ENCODE measurements at places on chromosomes 5 and 9. TPM values are rescaled to one million over a fixed set of nuclear protein-coding genes. Genes with fewer than 3 reads are reported as not detected.
A peak's percentile ranks its signal among the peaks of the same experiment; 100 is the strongest.

DNA sequence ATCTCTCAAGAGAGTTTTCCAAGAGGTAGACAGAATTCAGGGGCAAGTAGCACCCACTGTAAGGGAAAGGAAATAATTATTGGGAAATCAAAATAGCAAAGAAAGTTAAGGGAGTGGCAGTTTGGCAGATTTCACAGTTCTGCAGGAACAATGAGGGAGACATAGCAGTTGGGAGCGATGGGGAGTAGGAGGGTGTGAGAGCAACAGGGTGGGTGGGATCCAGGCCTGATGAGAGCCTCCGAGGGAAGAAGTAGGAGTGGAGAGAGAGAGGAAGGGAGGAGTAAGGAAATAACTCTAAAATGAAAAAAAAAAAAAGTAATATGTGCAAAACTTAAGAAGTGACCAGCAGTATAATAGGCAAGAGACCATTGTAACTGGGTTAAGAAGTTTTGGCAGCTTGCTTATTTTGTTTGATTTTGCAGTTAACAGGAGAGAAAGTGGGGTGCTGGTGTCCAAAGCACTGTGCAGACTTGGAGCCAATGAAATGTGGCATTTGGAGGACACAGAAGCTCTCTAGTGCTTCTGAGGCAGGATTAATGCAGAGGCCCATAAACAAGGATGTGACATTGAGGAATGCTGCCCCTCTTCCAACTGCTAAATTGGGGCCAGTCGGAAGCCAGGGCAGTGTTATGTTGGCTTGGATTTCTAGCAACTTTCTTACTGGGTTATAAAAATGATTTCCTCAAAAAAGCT is 10.2 kb downstream of the TNFAIP8 start:
- no peak for DNase-seq

GRCh38 chr5:129724647-129725046 is 23.2 kb upstream of the MINAR2 start:
- no peak for DNase-seq

Gene AHRR
- 1.6 TPM for total RNA-seq

DNA sequence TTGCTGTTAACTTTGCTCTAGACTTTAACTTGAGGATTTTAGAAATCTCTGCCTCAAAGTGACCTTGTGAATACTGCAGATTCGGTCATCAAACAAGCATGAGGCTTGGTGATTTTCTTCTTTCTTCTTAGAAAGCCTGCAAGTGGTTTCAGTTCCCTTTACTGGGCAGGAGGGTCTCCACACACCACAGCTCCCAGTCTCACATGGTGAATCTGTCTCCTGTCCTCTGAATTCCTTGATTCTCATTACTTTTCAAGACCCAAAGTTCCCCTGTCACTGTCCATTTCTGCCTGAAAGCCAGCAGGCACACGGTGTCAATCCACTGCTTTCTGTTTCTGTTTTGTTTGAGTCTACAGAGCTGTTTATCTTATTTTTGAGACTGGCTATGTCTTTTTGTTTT is 14.1 kb downstream of the HSPB3 start:
- DNase-seq: no peak

DNA sequence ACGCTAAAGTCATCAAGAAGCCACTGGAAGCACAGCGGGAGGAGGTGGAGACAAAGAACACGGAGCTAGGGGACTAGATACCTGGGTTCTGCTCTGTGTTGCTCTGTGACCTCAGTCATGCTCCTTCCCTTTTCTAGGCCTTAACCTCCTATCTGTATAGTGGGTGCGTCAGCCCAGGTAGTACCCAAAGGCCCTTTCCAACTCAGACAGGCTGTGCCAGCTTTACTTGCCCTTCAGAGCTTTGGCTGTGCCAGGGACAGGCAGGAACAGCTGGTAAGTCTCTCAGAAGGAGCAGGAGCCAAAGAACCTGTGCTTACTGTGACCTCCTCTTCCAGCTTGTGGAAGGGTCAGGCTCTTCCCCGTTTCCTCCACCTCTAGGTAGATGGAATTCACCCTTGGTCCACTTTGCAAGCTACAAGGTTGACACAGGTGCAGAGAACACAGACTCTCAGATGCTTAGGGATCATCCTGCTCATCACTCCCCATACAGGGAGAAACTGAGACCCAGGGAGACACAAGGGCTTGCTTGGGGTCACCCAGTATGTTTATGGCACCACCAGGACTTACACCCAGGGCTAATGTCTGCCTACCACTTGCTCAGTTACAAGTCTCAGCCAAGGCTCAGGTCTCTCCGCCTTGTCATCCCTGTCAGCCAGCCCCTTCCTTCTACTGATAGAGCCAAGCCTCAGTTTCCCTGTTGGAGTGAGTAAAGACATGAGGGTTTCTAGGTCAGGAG is 1.7 kb downstream of the CCDC69 start:
- no peak for DNase-seq

DNA sequence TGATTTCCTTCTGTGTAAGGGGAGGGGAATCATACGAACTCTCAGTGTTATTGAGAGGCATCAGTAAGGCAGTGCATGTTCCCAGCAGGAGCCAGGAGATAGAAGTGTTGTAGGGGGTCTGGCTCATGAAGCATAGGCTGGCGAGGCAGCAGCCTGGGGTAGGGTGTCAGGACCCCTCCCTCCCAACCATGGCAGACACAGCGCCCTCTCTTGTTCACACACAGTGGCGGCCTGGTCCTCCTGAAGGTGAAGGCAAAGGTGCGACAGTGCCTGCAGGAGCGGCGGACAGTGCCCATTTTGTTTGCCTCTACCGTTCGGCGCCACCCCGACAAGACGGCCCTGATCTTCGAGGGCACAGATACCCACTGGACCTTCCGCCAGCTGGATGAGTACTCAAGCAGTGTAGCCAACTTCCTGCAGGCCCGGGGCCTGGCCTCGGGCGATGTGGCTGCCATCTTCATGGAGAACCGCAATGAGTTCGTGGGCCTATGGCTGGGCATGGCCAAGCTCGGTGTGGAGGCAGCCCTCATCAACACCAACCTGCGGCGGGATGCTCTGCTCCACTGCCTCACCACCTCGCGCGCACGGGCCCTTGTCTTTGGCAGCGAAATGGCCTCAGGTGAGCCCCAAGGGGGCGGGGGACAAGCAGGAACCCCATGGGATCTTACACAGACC is 4.7 kb downstream of the SLC27A4 start:
- DNase-seq: no peak

DNA sequence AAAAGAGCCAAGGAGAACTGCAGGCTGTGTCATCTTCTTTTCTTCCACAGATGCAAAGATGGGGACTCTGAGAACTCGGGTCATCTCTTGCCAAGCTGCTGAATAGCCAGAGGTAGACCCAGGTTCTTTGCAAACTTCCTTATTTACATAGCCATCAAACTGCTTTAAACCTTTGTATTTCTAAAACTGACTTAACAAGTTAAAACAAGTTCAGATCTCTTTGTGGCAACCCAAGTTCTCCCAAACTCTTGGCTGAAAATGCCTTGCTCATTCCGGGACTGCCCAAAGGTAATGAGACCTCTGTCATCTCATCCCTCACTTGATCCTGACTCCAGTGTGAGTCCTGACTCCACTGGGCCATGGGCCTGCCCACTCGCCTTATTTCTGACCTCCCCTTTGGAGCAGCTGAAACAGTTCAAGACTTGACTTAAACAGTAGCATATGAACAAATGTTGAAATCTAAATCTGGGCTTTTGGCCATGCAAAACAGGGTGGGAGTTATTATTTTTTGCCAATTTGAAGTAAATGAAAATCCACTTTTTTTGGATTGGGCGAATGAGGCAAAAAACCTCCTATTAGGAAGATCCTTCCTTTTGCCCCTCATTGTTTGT is 50.6 kb downstream of the FBXL7 start:
- no peak for DNase-seq

GRCh38 chr5:111781200-111781599 is 24.2 kb upstream of the NREP start:
- peak; percentile 36 for DNase-seq

Gene ENTPD8
- total RNA-seq: 120 TPM

DNA sequence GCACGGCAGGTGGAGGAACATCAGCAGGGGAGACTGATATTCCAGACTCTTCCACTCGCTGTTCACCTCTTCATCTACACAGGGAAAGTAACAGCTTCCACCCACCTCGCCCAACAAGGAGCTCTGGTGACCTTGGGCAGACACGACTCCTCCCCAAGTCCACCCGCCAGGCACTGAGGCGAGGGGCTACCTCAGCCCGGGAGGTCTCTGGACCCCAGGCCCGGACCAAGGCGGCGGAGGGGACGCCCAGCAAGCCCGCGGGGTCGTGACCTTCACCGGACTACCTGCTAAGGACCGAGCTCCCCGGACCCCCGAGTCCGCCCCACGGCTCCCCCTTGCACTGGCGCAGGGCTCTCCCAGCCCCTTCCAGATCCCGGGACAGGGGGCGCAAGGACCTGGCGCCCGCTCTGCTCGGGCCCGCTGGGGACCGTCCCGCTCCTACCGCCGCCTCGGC is 70.2 kb upstream of the LPCAT1 start:
- DNase-seq: no peak

- no peak for DNase-seq
Observed at GRCh38 chr9:80066931-80067330, 495.2 kb downstream of the TLE4 start.

- no peak for DNase-seq
Observed at GRCh38 chr5:68067976-68068603, 147.5 kb upstream of the PIK3R1 start.

DNA sequence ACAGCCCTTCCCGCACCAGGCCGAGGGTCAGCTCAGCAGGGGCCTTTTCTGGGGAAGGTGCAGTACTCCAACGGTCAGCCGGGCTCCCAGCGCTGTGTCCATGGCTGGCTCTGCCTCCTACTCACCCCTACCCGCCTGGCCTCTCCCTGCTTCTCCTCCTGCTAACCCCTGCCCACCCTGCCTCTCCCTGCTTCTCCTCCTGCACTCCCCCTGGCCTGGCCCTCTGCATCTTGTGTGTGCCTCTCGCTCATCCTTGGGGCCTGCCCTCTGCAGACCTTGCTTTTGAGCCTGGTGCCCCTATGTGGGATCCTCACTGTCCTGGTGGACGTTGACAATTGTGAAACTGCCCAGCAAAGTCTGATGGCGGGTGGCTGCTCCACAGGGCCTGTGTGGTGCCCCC is 274.6 kb upstream of the IRX2 start:
- DNase-seq: no peak

Gene NPM1
- total RNA-seq: 440 TPM

- DNase-seq: no peak
Observed at GRCh38 chr5:178429491-178430185, 160.6 kb downstream of the COL23A1 start.

All from left colon (tissue), 2 donors.